ENCODE measurements at places on chromosomes 6 and 20.
A peak's percentile ranks its signal among the peaks of the same experiment; 100 is the strongest.

DNA sequence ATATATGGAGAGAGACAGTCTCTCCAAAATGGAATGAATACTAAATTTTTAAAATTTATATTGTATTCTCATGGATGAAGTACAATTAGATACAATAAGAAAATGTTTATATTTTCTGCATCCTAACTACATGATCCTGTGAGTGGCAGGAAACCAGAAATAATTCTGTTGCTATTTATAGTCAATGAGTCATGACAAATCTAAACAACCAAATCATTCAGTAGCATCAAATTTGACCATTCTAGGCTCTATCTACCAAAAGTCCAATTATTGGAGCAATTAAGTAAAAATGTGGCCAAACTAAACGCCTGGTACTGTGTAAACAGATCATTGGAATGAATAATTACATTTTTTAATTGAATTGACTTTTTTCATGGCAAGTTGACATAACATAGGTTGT is 959.8 kb downstream of the EPHA7 start:
- no peak for DNase-seq

DNA sequence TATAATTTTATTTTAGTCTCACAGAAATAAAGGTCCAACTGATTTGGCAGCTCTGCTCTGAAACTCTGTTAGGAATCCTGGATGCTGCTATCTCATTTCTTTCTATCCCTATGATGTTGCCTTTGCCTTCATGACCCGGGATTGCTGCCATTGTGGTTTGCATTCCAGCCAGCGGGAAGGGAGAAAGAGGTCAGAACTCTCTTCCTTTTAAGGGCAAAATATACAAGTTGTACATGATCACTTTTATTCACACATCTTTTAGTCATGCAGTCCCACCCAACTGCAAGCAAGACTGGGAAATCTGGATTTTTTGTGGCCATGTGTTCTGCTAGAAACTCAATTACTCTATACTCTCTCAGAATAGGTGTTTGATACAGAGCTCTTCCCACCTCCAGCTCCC is 263.1 kb upstream of the ZFP64 start:
- DNase-seq, result no peak

DNA sequence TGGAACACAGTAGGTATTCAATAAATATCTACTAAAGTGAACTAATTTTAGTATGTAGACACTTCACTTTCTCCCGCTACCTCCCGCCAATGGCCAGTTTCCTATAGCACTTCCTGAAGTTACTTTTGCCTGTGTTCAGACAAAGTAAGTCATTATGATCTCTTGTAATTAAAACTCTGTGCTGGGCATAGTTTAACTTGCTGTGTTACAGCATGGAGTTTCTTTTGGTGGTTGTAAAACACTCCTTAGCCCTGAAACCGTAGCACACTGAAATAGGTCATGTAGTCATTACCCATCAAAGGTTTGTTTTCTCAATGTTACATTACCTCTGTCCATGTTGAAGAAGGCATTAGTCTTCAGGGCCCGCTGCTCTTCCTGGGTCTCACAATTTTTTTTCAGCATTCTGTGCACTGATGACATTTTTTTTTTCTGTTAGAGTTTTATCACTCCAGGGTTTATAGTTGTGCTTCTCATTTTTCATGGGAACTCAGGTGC is 54.0 kb upstream of the CENPW start:
- DNase-seq, result no peak

GRCh38 chr6:111590209-111590980 is 15.3 kb downstream of the TRAF3IP2 start:
- no peak for DNase-seq

- peak; percentile 80 for DNase-seq
Observed at GRCh38 chr20:42192321-42192720, 574.1 kb upstream of the CHD6 start.

DNA sequence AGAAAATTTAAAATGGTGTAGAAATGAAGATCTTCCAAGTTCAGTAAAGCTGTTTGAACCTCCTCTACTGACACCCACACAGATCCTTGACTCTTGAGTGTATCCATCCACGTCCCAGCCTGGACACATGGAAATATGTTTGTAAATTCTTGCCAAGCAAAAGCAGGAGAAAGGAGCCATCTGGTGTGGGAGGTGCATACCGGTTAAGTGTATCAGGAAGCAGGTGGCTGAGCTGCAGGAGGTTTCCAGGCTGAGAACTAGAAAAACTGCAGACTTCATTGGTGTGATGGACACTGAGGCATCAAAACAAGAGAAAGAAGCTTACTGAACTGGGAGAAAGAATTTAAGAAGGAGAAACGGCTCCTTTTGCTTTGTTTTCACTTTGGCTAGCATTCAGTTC is 229.9 kb upstream of the GRIK2 start:
- no peak for DNase-seq

GRCh38 chr6:27501187-27501586 is 28.3 kb upstream of the ZNF184 start:
- DNase-seq, result no peak

DNA sequence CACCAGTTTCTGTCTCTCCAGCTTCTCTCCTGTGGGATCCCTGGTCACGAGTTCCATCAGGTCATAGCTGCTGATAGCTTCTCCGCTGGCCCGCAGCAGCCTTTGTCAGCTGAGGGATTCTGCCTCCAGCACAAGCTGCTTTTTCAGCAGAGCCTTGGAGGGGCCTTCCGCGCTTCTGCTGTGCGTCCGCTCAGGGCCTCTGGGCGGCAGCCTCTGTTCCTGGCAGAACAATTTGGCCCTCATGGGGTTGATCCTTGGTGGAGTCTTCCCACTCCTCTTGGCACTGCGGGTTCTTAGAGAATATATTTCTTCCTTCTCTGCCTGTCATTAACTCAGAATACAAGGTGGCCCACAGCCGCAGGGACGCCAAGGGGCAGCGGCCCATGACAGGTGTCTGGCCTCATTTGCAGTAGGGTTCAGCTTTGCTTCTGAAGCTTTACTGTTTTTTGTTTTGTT is 158.8 kb downstream of the DTNBP1 start:
- DNase-seq, result no peak

GRCh38 chr6:37442416-37443215 is 9.6 kb downstream of the CMTR1 start:
- no peak for DNase-seq

- DNase-seq, result no peak
Observed at GRCh38 chr20:42740226-42740870, 449.4 kb downstream of the PTPRT start.
